CD8-positive, alpha-beta memory T cell (primary cell): ENCODE measurements at places on chromosomes 3 and 15.

DNA sequence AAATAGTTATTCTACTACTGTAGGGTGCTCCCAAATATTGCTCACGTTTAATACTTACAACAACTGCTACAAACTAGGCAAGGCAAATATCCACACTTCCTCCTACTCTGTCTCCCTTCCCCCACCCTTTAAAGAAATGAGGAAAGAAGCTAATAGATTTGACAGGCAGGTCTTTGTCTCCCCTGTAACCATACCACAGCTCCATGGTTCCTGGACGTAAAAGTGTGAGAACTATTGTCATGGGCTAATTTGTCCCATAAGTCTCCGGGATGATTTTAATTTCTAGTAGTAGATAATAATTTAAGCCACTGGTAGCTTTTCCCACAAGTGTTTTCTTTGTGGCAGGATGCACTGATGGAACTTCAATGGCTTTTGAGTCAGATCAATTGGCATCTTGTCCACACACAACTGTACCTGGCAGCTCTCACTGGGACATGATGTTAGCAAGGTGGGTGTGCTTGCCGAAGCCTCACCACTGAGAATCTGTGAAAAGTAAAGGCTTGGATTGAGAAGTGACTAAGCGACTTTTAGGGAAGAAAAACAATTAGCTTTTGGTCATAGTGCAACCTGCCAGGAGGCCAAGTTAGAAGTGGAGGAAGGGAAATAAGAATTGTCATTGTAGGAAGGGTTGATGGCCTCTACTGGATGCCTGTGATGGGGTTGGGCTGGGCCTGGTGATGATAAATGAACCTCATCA, 1.4 kb upstream of the CPOX start:
- no peak for DNase-seq

DNA sequence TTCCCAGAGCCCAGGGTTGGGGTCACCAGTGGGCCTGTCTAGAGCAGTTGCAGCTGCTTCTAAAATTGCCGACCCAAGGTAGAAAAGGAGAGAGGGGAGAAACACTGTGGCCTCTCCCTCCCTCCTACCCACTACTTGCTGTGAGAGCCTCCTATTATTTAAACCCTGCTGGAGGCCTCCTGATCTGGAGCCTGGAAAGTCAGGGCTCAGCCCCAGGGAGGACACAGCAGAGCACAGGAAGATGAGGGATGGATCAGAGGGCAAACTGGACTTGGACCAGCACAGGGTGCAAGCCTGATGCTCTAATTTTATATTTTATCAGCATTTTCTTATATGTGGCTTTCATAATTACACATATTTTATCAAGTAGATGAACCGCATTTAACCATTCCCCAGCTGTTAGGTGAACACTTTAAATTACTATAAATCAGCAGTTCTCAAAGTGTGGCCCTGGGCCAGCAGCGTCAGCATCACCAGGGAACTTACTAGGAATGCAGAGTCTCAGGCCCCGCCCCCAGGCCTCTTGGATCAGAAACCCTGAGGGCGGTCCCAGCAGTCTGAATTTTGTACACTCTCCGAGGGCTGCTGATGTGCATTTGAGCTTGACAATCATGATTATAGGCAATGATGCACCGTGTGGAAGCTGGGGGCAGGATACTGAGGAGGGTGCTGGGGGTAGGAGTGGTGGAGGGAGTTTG, 26.7 kb downstream of the SMAD3 start:
- no peak for DNase-seq

- no peak for DNase-seq
Measured at GRCh38 chr15:95286352-95286880, 1044.1 kb upstream of the NR2F2 start.

- DNase-seq: no peak
Measured at GRCh38 chr3:45057557-45057956, 31.5 kb downstream of the CLEC3B start.

GRCh38 chr15:65344914-65345275, 32.9 kb downstream of the IGDCC3 start:
- no peak for DNase-seq

GRCh38 chr3:5078151-5078550, 43.9 kb upstream of the ARL8B start:
- DNase-seq: no peak

- no peak for DNase-seq
Measured at GRCh38 chr3:80554304-80554703, 786.5 kb upstream of the ROBO1 start.

GRCh38 chr3:27508424-27508823, 24.2 kb upstream of the SLC4A7 start:
- no peak for DNase-seq

DNA sequence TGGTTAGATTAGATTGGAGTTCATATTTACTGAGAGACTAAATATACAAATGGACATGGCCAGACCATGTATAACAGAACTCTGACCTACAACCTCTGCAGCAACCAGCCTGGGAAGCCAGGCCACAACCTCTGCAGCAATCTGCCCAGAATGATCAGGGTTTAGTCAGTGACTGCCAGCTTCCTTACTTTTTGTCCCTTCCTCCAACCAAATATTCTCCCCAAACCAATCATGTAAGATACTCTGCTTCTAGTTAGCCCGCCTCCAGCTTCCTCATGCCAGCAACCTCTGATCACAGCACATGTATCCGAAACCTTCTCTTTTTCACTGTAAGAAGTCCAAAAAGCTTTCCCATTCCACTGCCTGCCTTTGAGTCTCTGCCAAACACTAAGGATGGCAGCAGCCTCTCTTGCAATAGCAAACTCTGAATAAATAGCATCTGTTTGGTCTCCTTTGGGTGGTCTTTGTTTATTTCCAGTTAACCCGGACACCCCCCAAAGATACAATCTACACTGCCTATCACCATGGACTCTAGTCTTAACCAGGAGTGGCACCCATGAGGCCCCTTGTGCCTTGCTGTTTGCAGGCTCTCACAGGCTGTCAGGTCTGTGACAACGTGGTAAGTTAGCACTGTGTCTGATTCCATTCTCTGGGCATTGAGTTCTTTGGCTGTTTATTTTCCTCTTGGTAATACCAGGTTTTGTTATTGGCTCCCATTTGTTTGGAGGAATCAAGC, 102.2 kb downstream of the ERC2 start:
- no peak for DNase-seq

DNA sequence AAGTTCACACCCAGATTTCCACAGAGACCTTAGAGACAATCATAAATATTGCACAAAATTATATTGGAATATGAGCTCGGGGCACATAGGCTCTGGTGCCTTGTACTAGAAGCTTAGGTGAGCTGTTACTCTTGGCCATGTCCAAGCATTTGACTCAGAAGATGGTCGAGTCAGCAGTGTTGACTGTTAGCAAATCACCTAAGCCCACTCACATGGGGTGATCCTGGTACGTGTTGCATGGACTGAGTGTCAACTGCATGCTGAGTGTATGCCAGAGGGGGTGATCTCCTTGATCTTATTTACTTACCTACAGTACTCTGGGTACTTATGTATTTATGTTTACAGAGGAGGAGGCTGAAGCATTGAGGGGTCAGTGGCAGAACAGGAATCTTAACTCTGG, 14.0 kb downstream of the SMAD3 start:
- no peak for DNase-seq

- DNase-seq: no peak
Measured at GRCh38 chr3:112377568-112378071, 44.7 kb downstream of the CD200 start.

DNA sequence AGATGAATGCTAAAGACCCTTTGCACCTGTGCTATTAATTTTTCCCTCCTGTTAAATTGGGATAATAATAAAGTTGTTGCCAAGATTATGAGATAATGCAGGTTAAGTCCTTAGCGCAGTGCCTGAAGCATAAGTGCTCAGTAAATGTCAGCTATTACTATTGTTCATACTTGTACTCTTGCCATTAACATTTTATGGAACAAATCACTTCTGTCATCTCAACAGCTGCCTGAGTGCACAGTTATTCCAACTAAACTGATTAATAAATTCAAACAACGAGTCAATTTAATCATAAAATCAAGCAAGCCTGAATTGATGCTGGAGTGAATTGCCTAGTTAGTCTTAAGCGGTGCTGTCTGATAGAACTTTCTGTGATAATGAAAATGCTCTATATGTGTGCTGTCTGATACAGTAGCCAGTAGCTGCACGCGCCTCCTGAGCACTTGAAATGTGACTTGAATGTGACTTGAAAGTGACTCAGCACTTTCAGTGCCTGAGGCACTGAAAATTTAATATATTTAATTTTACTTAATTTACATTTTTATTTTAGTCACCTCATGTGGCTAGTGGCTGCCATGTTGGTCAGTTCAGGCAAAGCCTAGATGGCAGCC, 198.7 kb upstream of the PFN2 start:
- no peak for DNase-seq

- DNase-seq: no peak
Measured at GRCh38 chr3:177824190-177824786, 627.0 kb upstream of the TBL1XR1 start.

- no peak for DNase-seq
Measured at GRCh38 chr3:14962762-14963161, 15.4 kb downstream of the NR2C2 start.

- no peak for DNase-seq
Measured at GRCh38 chr3:190220362-190220761, 99.7 kb upstream of the P3H2 start.

- no peak for DNase-seq
Measured at GRCh38 chr3:312911-313310, 116.3 kb downstream of the CHL1 start.

GRCh38 chr3:178097576-178097975, 438.7 kb upstream of the KCNMB2 start:
- no peak for DNase-seq

DNA sequence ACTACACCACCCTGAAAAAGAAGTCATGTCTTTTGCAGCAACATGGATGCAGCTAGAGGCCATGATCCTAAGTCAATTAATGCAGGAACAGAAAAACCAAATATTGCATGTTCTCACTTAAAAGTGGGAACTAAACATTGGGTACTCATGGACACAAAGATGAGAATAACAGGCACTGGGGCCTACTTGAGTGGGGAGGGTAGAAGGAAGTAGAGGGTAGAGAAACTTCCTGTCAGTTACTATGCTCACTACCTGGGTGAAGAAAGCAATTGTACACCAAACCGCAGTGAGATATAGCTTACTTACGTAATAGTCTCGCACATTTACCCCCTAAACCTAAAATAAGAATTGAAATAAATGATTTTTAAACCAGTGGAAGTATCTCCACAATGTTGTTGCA, 480.5 kb upstream of the ARRDC4 start:
- no peak for DNase-seq

GRCh38 chr3:155254445-155254844, 39.0 kb downstream of the STRIT1 start:
- DNase-seq: no peak

- no peak for DNase-seq
Measured at GRCh38 chr3:133213937-133214336, 175.7 kb downstream of the TMEM108 start.

GRCh38 chr3:142694225-142694624, 29.6 kb upstream of the TRPC1 start:
- no peak for DNase-seq

DNA sequence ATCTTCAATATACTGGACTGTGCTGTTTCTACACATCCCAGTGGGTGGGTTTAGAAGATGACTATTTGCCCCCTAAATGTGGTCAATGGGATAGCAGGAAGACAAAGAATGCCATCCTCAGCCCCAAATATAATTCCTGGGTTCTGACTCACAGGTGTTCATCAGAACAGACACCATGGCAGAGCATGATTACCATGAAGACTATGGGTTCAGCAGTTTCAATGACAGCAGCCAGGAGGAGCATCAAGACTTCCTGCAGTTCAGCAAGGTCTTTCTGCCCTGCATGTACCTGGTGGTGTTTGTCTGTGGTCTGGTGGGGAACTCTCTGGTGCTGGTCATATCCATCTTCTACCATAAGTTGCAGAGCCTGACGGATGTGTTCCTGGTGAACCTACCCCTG, 3.0 kb downstream of the CXCR6 start:
- DNase-seq: no peak
